LoVo (cell line): ENCODE measurements at places on chromosomes 2 and 18.

- DNase-seq: no peak
Measured at GRCh38 chr18:45084206-45084605, 403.5 kb downstream of the SETBP1 start.

- DNase-seq: no peak
Measured at GRCh38 chr2:237279012-237279768, 134.8 kb downstream of the COL6A3 start.

DNA sequence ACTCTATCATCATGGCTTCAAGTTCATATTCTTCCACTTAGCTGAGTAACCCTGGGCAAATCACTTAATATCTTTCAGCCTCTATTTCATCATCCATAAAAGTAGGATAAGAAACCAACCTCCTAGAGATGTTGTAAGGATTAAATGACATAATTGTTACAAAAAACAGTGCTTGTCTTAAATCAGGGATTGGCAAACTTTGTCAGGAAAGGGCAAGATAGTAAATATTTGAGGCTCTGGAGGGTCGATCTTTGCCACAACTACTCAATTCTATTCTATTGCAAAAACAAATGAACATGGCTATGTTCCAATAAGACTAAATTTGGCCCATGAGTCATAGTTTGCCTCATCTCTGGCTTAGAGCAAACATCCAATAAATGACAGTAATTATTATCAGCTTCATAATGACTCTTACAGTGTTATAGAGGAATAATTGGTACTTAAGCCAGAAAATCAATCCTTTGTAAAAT lies 184.7 kb downstream of the SATB2 start:
- no peak for DNase-seq

DNA sequence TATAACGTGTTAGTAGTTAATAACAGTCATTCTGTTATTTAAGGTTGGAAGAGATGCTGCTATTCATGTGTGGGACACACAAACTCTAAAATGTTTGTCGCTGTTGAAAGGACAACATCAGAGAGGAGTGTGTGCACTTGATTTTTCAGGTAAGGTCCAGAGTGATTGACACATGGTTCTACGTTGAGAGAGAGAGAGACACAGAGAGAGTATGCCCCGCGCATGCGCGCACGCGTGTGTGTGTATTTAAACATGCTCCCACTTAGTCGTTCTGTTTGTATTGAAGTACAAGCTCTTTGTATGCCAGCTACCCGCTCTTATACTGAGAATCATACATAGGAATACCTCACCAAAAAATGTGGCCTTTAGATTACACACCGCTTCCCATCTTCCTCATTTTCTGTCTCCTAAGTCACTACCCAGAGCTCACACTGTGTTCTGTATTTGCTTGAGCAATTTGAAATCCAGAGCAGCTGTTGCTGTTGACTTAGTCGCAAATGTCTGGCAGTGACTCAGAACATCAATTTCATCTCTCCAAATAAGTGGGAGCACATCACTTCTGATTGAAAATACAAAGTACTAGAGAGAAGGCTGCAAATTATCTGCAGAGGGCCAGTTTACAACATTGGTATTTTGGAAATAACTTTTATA lies 148.1 kb downstream of the EML6 start:
- no peak for DNase-seq

GRCh38 chr2:16005816-16006536 lies 65.6 kb downstream of the MYCN start:
- DNase-seq: peak; percentile 33

- DNase-seq: no peak
Measured at GRCh38 chr2:189199797-189200196, 20.2 kb upstream of the COL5A2 start.

DNA sequence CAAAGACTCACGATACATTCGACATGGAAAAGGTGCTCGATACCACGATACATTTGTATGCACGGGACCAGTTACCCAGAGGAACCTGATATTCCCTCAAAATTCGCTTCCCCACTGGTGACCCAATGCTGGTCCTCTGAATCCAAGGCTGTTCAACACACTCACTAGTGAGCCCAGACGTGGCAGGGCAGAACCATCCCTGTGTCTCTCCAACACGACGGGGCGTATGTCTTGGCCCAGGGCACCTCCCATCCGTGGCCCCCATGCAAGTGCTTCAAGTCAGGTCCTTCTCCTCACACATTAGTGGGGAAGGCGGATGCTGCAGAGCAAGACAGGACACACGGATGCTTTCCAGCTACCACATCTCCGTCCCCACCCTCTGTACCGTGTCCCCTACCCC lies 6.1 kb downstream of the CRACDL start:
- no peak for DNase-seq

- DNase-seq: no peak
Measured at GRCh38 chr18:49863769-49864621, 50.7 kb upstream of the ACAA2 start.

- no peak for DNase-seq
Measured at GRCh38 chr2:148928395-148928794, 53.4 kb downstream of the KIF5C start.

DNA sequence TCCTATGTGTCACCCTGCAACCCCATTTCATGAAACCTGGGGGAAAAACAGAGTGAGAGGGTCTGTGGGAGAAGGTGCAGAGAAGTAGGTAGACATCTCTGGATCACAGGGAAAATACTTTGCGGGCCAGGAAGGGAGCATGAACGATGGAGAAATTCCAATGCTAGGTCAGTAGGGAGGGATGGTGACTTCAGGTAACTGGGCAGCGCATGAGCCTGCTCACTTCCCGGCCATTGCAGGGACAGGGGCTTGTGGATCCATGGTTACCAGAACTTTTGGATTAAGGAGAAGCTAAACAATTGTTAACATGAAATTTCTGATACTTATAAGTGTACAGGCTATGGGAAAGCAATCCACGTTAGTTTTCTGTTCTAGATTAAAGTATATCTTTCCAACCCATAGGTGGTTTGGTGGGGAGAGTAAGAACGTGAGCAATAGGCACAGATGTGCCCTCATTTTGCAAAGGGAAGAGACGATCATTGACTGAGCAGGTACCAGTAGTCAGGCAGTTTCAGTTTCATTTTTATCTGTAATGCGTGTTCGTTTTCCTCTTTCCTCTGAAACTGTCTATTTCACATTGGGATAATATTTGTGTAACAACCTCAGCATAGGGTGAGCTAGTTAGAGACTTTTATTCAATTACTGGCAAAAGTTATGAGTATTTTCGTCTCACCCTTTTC lies 65.0 kb downstream of the NYAP2 start:
- DNase-seq: peak; percentile 29

DNA sequence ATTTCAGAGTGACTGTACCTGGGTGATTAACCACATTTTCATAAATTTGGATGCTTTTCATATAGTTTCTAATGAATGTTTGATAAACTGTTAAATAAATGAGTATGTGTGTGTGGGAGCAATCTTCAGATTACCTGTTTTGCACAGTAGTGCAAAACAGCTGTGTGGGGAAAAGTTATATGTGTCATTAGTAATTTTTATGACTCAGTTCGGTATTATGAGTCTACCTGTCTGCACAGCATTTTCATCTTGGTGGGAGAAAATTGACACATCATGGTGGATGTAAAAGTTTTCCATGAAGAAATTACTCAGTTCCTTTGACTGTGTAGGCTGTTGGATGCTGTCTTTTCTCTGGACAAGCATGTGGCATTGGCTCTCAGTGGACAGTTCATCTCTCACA lies 43.8 kb downstream of the LTBP1 start:
- DNase-seq: no peak

DNA sequence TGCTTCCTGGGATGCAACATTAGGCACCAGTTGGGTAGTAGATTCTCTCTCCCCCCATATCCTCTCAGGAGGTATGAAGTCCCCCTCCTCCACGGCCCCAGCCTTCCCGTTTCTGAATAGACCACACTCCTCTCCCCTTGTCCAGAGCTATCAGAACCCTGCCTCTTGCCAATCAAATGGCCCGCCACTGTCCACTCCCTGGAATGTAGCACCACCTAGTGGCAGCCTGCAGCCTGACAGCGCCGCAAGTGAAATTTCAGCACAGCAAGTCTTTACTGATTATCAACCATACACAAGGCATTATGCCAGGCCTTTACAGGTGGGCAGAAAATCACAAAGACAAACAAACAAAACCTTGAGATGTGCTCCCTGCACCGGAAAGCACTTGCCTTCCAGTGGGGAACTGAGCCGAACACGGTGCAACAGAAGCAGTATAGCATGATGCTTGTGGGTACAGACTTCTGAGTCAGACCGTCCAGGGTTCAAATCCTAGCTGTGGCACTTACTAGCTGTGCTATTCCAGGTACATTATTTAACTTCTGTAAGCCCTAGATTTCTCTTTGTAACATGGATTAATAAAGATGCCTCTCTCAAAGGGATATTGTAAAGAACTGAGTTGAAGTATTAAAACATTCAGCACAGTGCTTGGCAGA lies 174.0 kb downstream of the SMAD2 start:
- peak; percentile 54 for DNase-seq

DNA sequence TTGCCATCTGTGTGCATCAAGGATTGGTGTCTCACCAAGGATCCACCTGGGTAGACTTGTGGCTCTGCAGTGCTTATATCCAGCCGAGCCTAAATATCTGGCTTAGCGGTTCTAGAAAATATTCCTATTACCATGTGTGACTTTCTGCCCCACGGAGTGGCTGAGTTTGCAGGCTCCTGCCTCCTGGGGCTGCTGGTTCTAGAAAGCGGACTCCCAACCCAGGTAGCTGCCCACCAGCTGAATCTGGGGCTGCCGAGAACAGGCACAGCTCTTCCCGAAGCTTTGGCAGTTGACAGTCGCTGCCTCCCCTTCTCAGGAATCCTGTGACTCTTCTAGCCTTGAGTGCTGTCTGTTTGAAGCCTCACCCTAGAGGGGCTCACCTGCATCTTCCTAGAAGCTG lies 104.6 kb downstream of the TPGS2 start:
- DNase-seq: no peak

GRCh38 chr2:113119111-113119510 lies 8.3 kb upstream of the IL1RN start:
- no peak for DNase-seq

DNA sequence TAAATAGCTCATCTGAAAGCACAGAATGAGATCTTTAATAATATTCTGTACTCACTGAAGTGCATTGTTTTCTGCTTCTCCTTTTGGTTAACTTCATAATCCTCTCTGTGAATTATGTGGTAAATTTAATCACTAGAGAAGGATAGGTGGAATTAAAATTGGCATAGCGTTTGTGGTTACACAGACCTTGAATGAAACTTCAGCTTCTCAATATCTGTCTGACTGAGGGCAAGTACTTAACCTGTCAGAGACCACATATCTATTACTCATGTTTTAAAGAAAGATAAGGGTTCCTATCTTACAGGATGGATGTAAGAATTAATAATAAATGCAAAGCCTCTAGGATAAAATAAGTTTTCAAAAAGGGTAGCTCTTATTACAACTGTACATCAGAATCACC lies 861.8 kb downstream of the TRIB2 start:
- no peak for DNase-seq

DNA sequence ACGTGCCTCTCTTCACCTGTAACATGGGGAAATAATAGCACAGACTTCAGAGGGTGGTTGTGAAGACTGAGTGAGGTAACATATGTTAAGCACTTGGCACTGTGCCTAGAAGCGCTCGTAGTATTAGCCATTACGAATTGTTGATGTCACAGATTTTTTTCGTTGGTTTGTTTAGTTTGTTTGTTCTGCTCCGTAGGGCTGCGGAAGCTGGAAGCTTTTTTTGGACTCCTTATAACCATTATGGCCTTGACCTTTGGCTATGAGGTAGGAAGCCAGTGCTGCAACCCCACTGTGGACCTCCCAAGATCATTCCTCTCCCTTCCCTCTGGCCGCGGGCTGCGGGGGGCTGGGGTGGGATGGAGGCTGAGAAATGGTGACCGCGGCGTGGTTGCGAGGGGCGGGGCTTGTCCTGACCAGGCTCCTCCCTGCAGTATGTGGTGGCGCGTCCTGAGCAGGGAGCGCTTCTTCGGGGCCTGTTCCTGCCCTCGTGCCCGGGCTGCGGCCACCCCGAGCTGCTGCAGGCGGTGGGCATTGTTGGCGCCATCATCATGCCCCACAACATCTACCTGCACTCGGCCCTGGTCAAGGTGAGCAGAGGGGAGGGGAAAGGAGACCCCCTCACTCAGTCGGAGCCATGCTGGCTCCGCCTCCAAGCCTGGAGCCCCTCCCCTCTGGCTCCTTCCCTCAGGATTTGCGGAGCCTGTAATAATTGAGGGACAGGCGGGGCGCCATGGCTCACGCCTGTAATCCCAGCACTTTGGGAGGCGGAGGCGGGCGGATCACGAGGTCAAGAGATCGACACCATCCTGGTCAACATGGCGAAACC lies 5.5 kb downstream of the SLC11A1 start:
- DNase-seq: peak; percentile 39

DNA sequence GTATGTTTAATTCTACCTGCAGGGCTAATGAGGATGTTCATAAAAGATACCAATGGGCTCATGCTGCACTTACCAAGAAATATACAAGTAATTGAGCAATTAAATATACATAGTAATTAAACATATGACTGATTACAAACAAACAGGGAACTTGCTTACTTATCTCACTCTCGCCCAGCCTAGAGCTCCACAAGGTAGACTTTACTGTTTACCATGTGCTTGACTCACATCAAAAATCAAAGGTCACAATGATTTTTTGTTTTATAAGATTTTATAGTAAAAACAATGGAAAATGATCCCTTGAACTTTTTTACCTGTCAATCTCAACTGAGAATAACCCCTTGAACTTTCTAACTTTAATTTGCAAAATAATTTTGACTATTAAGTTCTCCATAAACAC lies 1395.1 kb downstream of the SUCLG1 start:
- no peak for DNase-seq

GRCh38 chr18:26488417-26489009 lies 59.8 kb downstream of the KCTD1 start:
- no peak for DNase-seq

- DNase-seq: no peak
Measured at GRCh38 chr2:150030436-150031190, 443.0 kb upstream of the MMADHC start.

- DNase-seq: peak; percentile 91
Measured at GRCh38 chr2:127398239-127398590, 10.4 kb upstream of the MAP3K2 start.

- no peak for DNase-seq
Measured at GRCh38 chr2:160064916-160065315, 2.5 kb upstream of the PLA2R1 start.

DNA sequence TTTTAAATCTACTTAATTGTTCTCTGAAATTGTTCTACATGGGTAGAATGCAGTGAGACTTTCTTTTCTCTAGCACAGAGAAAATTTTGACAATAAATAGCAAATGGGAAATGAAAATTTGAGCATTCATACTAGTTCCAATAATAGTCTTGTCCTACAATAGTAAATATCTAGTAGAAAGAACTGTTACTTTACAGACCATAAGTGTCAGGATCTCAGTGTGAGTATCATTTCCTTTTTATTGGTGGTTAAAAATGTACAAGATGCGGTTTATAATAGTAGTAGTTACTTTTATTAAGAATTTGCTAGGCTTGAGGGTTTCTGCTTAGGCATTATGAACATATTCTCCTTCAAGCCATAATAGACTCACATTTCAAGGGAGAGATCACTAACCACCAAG lies 43.2 kb downstream of the KCNE4 start:
- DNase-seq: no peak

DNA sequence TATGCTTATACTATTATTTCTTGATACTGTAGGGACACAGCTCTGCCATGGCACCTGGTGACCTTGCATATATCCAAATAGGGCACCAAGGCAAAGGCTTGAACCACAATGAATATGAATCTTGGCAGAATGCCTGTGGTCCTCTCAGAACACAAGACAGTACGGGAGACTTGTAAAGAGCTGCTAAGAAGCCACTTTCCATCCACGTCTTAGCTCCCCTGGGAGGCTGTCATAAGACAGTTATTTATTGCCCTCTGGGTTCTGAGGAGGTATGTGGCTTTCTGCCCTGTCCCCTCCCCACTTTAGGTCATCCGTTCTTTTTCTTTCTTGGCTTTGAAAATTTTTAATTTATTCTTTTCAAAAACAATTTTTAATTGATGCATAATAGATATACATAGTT lies 29.8 kb upstream of the MRPL33 start:
- peak; percentile 30 for DNase-seq
